ENCODE measurements at places on chromosomes 13 and 19.
A peak's percentile ranks its signal among the peaks of the same experiment; 100 is the strongest.

- DNase-seq = no peak
Observed at GRCh38 chr19:58409010-58409790, 751 bp downstream of the ZNF584 start.

DNA sequence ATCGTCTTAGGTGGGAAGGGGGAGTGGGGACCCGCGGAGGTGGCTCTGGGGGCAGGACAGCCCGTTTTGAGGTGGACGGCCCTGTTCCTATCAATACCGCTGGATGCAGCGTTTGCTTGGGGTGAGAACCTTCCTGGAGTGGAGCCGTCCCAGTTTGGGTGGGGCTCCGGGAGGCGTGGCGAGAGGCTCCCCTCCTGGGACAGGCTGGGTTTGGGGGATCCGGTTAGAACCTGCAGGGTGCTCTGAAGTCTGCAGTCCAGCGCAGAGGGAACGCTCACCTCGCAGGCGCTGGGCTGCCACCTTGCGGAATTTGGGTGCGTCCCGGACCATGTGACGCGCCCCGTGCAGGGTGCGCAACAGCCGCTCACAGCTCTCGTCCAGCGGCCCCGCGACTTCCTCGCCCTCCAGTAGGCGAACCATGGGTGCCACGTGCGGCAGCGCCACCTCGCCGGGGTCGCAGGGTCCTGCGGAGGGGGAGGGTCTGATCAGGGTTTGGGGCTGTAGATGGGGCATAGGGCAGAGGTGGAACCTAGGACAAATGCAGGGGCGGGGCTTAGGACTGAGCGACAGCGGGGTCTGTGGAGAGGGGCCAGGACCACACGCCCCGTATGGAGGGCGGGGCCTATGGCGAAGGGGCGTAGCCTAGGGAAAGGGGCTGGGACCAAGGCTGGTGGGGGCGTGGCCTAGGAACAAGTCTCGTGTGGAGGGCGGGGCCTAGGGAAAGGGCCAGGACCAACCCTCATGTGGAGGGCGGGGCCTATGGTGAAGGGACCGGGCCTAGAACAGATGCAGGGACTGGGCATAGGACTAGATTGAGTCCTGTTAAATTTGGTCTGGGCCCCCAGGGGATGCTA is 13.8 kb downstream of the SH2D3A start:
- peak; percentile 73 for DNase-seq

- DNase-seq = no peak
Observed at GRCh38 chr13:50319635-50320255, 304.5 kb downstream of the KCNRG start.

GRCh38 chr19:17404621-17405249 is 695 bp downstream of the BST2 start:
- DNase-seq = no peak

DNA sequence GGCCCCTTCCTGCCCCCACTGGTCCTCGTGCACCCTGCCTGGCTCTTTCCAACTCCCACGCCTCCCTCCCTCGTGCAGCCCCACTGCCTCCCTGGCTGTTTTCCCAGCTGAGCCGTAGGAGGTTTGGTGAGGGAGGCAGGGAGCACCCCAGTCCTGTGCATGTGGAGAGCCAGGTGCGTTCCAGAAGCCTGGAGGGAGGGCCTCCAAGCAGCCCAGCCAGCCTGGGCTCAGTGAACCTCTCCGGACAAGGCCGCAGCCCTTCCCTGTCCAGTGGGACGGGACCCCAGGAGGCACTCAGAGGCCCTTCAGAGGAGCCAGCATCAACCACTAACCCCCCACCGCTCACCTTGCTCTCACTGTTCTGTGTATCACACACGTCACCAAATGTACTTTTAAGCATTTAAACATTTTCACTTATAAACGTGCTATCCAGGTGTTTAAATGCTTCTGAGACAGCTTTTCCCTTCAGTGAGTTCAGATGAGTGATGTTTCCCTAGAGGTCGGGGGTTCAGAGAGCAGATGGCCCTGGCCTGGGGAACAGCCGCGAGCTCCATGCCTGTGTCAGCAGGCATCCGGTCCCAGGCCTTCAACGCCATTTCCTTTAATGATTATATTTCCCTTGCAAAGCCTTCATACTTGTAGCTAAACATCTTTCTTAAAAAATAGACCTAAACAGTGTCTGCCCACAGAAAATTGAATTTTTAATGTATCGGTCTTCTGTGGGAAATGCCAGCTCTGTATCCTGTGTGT is 122.6 kb downstream of the ATP11A start:
- DNase-seq = no peak

DNA sequence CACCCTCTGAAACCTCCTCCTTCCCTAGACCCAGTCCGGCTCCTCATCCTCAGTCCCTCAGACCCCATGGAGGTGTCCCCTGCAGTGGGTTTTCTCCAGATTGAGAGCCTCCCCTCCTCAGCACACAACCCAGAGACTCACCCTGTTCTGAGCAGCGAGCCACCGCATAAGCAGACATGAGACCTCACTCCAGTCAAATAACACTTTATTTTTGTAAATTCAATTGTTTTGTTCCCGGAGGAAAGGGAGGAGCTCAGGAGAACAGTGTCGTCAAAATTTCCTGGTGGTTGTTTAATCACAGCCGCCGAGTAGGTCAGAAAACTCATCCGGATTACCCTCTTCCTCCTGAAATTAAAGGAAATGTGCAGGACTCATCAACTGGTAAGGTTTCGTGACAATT is 57.5 kb downstream of the ERICH4 start:
- no peak for DNase-seq

GRCh38 chr19:6392221-6393073 is 517 bp downstream of the GTF2F1 start:
- no peak for DNase-seq

- no peak for DNase-seq
Observed at GRCh38 chr19:38712161-38712748, 32.0 kb downstream of the CAPN12 start.

- DNase-seq = no peak
Observed at GRCh38 chr13:99226513-99226912, 25.9 kb downstream of the UBAC2 start.

DNA sequence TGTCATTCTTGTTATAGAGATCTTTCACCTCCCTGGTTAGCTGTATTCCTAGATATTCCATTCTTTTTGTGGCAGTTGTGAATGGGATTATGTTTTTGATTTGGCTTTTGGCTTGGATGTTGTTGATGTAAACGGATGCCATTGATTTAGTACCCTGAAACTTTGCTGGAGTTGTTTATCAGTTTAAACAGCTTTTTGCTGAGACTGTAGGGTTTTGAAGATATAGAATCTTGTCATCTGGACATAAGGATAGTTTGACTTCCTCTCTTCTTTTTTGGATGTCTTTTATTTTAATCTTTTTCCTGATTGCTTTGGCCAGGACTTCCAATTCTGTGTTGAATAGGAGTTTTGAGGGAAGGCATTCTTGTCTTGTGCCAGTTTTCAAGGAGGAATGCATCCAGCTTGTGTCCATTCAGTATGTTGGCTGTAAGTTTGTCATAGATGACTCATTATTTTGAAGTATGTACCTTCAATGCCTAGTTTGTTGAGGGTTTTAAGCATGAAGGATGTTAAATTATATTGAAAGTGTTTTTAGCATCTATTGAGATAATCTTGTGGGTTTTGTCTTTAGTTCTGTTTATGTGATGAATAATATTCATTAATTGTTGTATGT is 16.8 kb downstream of the ZNF431 start:
- DNase-seq = no peak

DNA sequence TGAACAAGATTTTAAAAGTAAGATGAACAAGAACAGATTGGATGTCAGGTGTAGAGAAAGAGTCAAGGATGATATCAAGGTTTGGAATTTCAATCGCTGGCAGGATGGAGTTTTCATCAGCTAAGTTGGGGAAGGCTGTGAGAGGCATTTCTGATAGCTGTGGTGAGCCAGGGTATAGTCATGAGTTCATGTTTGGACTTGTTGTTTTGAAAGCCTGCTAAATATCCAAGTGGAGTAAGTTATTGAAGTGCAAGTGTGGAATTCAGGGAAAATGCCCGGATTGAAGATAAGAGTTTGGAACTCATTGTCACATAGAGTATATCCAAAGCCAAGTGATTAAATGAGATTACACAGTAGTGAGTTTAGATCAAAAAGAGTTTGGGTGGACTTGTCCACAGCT is 11.0 kb upstream of the EPSTI1 start:
- no peak for DNase-seq

DNA sequence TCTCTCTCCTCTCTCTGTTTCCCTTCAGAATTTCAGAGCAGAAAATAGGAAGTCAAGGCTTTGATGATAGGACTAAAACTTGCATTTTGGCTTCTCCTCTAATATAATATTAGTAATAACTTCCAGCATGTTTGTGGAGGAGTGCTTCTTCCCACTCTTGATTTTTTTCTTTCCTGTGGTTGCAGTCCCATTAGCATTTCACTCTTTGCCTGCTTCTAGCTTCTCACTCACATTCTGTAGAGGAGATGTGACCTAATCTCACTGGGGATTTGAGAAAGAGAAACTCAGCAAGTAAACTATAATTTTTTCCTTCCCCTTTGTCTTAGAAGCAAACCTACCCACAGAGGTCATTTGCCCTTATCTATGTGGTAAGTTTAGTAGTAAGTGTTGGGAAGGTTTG is 169.4 kb upstream of the HTR2A start:
- DNase-seq = no peak

- no peak for DNase-seq
Observed at GRCh38 chr13:39185326-39185725, 147.1 kb downstream of the NHLRC3 start.

GRCh38 chr13:112606109-112607001 is 18.4 kb upstream of the TUBGCP3 start:
- peak; percentile 90 for DNase-seq

GRCh38 chr13:41962994-41963393 is 2.1 kb upstream of the VWA8 start:
- no peak for DNase-seq

DNA sequence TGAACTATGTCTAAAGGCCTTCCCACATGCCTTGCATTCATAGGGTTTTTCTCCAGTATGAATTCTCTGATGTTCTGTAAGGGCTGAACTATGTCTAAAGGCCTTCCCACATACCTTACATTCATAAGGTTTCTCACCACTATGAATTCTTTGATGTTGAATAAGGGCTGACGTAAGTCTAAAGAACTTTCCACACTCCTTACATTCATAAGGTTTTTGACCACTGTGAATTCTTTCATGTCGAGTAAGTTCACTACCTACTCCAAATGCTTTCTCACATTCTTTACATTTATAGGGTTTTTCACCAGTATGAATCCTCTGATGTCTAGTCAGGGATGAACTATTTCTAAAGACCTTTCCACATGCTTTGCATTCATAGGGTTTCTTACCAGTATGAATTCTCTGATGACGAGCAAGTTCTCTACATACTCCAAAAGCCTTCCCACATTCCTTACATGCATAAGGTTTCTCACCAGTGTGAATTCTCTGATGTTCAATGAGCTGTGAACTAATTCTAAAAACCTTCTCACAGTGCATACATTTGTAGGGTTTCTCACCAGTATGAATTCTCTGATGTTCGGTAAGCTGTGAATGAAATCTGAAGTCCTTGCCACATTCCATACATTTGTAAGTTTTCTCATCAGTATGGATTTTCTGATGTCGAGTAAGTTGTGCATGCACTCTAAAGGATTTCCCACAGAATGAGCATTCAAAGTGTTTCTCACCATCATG is 19.1 kb upstream of the ZNF260 start:
- no peak for DNase-seq

DNA sequence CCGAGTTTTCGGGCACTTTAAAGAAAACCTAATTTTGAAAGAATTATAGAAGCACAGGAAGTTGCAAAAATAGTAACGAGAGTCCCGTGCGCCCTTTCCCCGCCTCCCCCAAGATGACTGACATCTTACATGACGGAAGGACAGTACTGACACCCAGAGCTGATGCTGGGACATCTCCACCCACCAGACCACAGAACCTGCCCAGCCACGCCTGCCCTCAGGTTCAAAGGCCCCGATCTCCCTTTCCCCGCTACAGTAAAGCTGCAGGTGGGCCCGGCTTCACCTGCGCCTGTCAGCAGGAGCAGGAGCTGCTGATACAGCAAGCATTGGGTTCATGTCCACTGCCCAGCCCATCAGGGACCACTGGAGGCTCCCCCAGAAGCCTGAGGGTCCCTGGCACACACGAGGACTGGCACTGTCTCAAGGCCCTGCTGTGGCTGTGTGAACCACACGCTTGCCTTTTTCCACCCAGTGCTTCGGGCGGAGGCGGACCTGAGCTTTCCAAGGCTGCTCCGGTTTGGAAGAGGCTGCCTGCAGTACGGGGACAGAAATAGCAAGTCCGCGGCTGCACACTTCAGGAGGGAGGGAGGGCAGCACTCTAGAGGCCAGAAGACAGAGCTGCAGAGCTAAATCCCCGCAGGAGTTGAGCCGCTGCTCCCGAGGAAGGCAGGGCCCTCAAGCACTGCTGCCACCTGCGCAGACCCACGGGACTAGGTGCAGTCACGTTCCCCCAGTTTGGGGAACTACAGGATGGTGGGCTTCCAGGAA is 8.7 kb downstream of the MAP2K2 start:
- DNase-seq = peak; percentile 23
